Fibroblast of skin of back (primary cell): ENCODE measurements at places on chromosomes 7 and 10.

DNA sequence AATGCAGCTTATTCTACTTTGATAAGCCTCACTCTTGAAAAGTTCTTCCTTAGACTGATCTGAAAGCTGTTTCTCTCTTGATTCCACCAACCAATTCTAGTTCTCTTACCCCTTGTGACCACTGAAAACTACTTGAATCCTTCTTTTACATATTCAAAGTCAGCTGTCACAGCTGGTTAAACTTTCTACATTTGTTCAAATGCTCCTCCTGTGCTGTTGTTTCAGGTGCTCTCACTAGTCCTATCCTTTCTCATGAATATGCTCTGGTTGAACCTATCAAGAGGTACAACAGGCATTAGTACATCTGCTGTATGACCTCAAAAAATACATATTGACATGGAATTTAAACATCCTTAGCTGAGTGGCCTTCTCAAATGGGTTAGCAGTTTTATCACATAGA is 91.5 kb downstream of the MYO3A start:
- DNase-seq = no peak

DNA sequence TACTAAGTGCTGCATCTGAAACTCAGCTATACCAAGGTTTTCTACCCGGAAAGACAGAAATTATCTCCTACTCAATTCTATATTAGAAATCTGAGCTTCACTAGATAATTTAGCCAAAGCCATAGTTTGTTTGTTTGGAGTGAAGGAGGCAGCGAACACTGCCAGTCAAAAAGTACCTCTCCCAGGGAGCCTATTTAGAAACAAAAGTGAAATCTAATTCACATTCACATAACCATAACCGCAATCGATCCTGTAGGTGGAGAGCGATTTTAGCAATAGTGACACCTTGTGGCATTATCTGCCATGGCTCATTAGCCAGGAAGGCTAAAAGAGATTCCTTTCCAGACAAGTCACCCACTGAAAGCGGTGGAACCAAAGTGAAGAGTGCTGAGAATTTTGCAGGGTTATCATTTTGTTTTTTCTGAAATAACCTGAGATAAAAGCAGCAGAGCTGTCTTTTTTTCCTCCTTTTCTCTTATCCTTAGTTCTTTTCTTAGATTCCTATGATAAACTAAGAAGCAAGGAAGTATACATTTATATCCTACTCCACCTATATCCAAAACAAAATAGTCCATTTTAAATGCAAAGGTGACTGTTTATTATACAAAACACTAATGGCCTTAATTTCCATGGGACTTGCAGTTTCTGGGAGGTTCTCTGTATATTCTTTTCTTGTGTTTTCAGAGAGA is 83.7 kb upstream of the BET1 start:
- DNase-seq = peak; percentile 71

- DNase-seq = no peak
These were observed 23.7 kb downstream of the STAMBPL1 start for GRCh38 chr10:88903715-88904114.

- no peak for DNase-seq
These were observed 27.0 kb upstream of the FZD8 start for GRCh38 chr10:35668865-35669650.

DNA sequence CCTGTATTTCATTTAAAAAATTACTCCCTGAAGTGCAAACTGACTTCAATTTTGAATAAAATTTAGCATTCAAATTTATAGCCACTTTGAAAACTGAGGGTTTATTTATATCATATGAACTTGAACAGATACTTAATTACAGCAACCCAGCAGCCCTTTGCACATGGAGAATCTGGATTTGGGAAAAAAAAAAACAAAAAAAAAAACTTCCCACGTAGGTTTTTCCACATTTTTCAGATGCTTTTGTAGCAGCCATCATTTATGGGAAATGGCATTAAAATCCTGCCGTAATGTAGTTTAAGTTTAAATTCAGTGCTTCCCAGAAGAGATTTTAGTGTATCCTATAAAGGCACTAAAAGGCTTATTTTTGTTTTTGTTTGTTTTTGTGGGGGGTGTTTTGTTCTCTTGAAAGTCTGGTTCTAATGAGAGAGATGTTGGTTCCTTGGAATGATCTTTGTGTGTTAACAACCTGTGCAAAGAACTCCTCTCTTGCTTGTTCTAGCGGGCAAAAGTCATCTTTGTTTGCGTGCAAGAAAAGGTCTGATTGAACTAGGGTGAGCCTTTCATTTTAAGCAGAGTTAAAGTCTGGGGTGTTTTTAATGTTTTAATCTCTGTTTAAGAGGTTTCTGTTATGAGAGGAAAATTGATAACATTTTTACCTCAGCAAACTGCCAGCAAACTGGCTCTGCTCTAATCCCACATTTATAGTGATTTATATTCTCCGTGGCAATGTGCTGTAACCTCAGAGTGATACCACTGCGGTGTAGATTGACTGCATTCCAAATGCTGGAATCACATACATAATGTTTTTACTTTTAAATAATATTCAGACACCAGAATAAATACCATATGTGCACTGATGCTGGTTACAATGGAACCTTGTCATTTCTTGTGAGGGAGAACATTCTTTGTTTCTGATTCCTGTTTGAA is 105.5 kb downstream of the WNT2 start:
- peak; percentile 92 for DNase-seq

DNA sequence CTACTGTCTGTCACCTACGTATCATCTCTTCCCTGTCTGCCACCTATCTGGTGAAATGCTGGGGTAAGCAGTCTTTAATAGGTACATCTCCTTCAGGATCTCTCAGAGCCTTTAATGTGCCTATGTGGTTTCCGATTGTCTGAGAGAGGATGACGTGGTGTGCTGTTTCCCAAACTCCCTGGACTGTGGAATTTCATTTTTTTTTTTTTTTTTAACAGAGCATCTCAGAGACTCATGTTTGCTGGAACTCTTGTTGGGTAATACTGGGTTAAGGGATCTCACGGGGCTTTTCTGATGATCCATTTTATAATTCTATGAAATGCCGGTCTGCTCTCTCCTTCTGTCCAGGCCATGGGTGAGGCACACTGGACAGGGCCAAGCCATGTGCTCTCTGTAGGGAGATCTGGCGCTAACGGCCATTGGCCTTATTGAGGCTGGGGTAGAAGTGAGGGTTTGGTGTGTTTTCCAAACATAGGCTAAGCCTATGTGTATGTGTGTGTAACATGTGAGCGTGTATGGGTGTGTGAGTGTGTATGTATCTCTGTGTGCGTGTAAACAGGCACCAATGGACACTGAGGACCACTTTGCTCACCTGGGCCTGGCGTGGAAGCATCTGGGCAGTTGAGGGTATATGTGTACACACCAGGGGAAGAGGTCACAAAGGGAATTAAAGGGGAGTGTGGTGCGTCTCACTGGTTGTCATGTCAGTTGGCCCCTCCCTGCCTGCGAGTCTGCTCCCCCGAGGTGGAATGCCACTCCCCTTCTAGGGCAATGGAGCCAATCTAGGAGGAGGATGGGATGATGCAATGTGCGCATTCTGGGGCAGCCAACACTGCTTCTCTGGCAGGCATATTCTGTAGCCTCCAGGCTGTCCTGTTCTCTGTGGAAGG is 7.8 kb downstream of the ADRA2A start:
- no peak for DNase-seq

DNA sequence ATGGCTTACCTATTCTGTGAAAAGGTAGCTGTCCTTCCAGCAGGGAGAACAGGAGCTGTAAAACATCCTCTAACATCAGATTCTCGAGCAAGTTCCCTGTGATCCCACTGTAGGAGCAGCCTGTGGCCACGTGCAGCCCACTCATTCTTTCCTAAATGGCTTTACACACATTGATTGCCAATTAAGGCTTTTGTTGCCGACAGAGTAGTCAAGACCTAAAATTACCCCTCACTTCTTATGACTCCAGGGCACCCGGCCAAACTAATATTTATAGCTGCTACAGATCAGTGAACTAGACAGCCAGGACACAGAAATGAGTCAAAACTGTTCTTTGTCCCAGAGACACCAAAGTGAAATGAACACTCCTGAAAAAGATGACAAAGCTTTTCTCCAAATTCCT is 832.1 kb downstream of the SORCS3 start:
- no peak for DNase-seq

DNA sequence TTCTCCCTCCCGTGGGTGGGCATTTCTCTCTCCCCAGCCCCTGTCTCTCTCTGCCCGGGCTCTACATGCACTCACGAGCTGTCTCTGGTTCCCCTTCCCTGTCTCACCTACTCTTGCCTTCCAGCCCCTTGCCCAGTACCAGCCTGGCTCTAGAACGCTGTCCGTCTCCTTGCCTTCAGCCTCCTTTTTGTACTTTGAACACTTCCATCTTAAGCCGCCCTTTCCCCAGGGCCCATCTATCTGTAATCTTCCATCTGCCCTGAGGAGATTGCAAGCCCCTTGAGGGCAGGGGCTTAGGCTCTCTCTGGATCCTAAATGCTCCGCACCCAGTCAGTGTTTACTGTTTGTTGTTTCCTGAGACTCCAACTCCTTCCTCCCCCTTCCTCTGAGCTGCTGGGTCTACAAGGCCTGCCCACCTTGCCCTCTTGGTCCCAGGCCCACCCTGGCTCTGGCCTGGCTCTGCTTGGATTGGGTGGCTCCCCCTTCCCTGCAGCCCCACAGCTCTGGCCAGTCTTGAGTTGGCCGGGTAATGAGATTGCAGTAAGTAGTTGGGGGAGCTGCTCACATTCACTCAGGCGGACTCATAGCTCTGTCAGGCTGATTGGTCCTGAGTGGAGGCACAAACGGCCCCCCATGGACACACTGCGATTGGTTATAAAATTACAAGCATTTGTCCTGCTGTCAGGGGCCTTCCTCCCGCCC is 28.3 kb downstream of the POLL start:
- no peak for DNase-seq

DNA sequence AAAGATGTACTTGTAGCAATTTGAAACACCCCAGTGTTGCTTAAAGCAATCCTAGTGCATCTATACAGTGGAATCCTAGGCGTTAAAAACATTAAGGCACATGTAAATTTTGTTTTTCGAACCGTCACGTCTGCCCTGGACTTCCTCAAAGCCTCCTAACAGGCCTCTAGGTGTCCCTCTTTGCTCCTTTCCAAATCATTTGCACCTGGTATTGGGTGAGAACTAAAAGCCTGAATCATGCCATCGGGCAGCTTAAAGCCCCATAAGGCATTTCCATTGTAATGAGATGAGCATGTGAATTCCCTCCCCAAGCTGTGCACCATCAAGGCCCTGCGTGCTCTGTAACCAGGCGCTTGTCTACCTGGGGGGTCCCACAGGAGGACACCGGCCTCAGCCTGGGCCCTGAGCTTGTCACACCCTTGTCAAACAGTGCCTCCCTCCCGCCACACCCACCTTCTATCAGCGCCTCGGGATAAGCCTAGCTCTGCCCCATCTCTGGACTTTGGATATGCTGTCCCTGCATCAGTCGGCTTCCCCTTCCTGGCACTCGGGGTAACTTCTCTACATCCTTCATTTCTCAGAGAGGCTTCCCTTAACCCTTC is 89.2 kb downstream of the WDR11 start:
- DNase-seq = no peak
